H7 (cell line): ENCODE measurements at places on chromosomes 1 and 21.

DNA sequence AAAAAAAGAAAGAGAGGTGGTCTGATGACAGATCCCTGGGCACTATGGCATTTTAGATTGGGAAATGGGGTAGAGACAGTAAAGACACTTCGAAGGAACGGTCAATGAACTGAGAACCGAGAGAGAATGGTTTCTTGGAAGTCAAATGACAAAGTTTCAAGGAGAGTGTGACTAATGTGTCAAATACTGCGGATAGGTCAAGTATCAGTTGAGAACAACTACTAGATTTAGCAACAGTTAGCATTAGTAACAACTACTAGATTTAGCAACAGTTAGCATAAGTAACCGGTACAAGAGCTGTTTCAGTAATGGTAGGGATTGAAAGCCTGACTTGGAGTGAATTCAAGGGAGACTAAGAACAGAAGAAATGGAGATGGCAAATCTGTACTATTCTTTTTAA is 35.0 kb downstream of the UROD start:
- DNase-seq, result no peak

DNA sequence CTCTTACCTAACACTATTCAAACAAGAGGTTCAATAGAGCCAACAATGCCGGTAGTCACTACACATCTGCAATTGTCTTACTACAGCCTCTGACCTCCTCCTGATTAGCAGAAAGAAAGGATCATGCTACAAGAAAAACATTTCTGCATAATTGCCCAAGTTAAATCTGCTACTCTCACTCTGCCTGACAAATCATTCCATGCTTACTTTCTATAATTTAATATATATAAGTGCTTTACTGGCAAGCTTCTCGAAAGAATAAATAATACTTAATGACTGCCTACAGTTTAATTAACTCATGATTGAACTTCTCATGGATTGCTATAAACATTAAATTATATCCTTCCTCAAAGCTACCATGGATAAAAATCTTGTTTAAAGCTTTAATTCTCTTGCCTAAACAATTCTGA is 156.0 kb downstream of the SLC45A1 start:
- no peak for DNase-seq

- peak; percentile 43 for DNase-seq
Observed at GRCh38 chr21:39332175-39332574, 16.7 kb downstream of the HMGN1 start.

- DNase-seq, result no peak
Observed at GRCh38 chr1:179509384-179509783, 66.4 kb downstream of the NPHS2 start.

GRCh38 chr21:38291874-38292273 is 35.1 kb downstream of the KCNJ15 start:
- no peak for DNase-seq

- no peak for DNase-seq
Observed at GRCh38 chr1:59696421-59697115, 118.2 kb upstream of the HOOK1 start.

DNA sequence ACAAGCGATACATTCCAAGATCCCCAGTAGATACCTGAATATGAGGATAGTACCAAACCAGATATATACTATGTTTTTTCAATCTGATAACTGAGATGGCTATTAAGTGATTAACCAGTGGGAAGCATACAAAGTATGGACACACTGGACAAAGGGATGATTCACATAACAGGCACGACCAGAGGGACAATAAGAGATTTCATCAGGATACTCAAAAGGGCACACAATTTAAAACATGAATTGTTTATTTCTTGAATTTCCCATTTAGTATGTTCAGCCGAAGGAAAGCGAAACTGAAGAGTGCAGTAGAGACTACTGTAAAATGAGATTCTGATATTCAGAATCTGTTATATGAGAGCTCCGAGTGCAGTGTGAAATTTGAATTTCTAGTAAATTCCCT is 10.6 kb downstream of the ZZZ3 start:
- no peak for DNase-seq

- DNase-seq, result no peak
Observed at GRCh38 chr1:6027591-6027990, 18.1 kb upstream of the KCNAB2 start.

- DNase-seq, result no peak
Observed at GRCh38 chr1:109990302-109990653, 5.7 kb downstream of the AHCYL1 start.

DNA sequence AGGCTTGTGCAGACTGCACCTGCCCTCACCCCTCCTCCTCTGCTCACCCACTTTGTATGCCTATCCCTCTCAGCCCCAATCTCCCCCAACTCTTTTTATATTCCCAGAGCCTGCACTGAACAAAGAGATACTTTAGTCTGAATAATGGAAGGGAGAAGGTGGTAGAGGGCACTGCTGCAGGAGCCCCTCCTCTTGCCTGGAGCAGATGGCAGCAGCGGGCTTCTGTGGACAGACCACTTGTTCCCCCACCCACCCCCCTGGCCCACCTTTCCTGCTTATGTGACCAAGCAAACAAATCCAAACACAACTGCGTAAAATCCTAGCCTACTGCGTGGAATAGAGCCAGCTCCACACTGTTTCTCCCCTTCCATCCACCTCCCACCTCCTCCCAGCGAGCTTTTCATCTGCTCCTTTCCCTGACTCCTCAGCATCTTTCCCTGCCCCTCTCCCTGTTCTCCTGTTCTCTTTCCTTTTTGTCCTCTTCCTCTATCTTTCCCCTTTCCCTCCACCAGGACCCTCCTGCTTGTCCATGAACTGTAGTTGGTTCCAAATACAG is 27.5 kb downstream of the RGS8 start:
- no peak for DNase-seq

DNA sequence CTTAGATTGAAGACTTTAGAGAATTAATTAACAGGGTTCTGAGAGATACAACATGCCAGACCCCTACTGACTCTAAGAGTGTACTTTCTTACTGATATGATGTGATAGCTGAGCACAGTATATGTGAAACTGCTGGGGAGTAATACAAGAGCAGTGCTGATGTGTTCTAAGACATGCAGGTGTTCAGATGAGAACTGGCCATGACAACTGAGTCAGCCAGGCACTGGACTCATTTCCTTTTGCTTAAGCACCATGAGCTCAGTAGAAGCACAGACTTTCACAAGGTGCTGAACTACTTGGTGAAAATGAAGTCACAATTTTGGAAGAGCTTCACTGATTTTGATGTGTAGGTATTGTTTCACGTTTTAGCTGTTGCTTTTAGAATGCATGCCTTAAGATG is 15.9 kb upstream of the POGZ start:
- no peak for DNase-seq

DNA sequence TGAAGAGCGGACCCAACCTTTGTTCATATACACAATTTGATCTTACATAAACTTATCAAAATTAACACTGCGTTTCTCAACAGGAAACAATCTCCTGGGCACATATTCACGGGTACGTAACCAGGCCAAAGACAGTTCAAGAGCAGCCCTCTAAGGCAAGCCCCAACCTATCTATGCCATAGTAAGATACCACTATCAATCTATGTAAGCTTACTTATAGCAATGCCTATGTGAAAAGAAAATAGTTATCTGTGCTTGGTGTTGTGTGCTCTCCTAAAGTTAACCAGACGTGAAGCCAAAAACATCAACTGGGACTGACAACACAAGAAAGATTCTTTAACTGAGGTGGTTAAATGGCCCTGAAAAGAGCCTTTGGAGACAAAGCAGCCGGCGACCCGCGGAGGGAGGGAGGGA is 49.4 kb upstream of the BOLA1 start:
- no peak for DNase-seq

DNA sequence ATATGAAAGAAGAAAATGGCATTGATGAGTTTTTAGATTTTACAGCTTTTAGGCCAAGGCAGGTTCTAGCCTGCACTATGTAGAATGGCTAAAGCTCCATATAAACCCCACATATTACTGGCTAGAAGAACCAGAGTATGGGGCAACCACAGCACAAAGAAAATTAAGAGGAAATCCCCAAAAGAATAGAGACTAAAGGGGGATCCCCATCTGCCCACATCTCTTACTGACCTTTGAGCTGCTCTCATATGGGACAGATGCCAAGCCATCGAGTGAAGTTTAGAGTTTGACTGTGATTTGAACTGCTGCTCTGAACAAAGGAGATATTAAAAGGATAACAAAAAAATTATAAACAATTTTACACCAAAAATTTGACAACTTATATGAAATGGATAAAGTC is 102.2 kb upstream of the HAO2 start:
- no peak for DNase-seq

- DNase-seq, result no peak
Observed at GRCh38 chr1:223513309-223513708, 120.1 kb downstream of the CCDC185 start.

DNA sequence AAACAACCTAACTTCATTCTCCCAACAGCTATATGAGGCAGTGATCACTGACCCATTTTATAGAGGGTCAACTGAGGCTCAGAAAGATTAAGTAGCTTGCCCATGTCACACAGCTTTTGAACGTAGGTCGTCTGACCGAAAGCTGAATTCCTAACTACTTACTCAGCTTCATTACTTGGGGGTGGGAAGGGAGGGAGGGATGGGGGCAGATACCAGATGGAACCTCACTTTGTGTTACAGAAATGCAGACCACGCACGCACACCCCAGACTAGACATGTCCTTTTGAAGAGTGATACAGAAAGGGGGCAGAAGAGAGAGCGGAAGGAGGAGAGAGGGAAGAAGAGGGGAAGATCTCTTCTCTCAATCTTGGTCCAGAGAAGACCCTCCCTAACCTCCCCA is 2.3 kb downstream of the ADGRB2 start:
- DNase-seq, result no peak

DNA sequence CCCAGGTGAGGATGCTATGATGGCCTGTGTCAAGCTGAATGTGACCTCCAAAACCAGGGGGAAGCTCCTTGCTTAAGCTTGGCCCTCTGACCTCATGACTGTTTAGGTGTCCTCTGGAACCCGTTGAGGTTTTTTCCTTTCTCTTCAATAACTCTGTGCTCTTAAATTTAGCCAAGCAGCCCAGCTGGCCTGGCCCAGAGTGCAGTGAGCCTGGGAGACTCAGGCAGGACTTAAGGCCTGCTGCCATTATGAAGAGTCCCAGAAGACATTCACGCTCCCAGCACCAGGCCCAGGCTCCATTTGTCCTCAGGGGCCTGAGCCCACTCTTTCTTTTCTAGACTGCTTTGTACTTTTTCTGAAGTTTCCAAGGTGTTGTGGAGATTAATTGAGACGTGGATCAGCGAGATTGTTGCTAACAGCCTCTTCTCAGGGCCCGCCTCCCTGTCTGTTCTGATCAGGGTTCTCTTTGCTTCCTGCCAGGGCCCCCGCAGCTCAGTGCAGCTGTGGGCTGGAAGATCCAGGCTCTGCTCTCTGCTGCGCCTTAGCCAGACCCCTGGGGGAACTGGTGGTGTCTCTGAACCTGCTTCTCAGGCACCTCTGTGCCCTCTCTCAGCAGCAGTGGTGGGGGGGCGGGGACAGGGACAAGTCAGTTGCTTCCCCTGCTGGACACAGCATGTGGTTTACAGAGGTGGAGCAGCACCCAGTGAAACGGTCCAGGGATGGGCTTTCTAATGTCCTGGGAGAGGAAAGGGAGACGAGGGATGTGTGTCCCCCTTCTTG is 124.2 kb downstream of the GRIK3 start:
- no peak for DNase-seq

DNA sequence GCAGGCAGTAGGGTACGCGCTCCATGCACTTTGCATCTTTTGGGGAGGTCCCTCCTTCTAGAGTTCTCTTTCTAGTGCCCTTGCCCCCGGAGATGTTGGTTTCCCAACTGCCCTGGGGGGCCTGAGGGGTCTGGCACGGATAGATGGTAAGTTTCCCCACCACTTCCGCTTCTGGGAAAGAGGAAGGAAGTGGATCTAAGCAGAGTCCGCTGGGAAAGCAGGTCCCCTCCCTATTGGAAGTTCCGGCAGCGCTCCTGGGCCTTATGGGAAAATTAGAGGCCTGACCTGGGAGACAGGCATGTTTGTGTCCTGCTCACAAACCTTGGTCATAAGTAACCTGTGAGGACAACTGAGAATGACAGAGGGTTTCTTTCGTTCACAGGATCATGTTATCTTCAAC is 274.4 kb downstream of the RPS6KC1 start:
- no peak for DNase-seq

- DNase-seq, result no peak
Observed at GRCh38 chr21:33443194-33443593, 36.6 kb downstream of the TMEM50B start.

DNA sequence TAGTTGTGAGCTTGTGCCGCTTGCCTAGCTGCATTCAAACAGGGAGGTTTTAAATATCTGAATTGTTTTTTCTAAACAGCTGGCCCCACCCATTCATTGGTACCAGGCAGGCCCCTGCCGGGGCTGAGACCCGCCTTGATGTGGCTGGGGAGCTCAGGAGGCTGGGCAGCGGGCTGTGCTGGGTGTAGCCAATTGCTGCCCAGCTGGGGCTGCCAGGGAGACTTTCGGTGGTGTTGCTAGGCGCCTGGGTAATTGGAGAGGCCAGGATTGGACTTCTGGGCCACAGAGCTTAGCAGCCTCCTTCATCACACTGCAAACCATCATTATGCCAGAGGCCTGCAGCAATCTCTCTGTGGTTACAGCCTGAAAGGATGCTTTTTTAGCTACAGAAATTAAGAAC is 12.2 kb downstream of the RHBDL2 start:
- DNase-seq, result peak; percentile 62

DNA sequence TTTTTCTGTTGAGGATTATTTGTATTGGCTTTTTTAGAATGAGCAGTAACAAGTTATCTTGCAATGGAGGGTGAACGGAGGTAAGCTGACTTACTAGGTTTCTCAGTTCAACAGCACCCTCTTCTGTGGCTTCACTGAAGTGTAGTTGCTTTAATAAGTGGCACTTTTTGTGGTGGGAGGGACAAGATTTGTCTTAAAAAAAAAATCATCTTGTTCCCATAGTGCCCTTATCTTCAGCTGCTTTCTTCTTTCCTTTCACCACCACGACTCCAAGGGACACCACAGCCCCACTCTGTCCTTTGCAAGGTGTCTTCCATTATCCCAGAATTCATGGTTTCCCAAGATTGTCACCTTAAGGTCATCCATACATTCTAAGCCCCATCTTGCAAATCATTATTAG is 92.9 kb downstream of the PIGK start:
- DNase-seq, result peak; percentile 28

DNA sequence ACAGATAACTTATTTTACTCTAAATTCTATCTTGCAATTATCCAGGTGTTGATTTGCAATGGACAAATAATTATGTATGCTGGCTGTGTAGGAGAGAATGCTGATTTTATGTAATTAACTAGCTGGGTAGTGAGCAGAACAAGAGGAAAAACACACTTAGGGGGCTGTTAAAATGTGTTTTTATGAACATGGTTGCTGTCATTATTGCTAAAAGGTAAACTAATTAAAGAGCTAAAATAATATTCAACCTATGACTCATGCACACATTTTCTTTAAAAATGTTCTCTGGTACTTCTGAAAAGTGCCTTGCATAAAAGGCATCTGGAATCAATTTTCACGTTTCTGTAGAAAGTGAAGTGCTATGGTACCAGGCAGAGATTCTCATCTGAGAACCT is 192.8 kb upstream of the C8B start:
- no peak for DNase-seq
